ENCODE measurements at places on chromosomes 16 and 17. TPM values are rescaled to one million over a fixed set of nuclear protein-coding genes. Genes with fewer than 3 reads are reported as not detected.

The GDPD1 gene
- total RNA-seq: 1.5 TPM

The KRTAP4-9 gene
- not detected for total RNA-seq

GRCh38 chr17:36703860-36704266 lies 102.5 kb downstream of the MRM1 start:
- no peak for DNase-seq

- no peak for DNase-seq
Observed at GRCh38 chr17:39147221-39148185, 3.9 kb downstream of the PLXDC1 start.

The PERCC1 gene
- total RNA-seq: not detected

DNA sequence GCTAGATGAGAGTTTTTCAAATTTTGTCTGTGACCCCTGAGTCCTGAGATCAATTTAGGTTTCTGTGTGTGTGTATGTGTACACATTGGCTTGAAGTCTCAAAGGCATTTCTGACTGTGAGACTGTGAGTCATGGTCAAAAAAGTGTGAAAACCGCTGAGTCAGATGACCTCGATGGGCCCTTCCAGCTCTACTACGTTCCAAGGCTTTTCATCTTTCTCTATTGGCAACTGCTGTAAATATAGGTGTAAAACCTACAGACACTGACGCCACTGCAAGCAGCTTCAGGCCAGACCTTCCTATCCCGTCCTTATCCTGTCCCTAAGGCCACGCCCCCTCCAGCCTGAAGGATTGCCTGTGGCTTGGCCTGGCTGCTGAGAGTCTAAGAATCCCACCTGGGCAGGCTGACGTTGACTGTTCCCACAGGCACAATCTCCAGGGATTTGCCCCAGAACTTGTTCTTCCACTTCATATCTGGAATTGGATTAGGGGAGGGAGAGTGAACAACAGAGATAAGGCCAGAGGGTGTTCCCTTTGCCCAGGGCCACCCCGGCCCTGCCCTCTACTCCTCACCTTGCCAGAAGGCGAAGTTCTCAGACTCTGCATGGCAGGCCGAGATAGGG lies 11.3 kb downstream of the OSBPL7 start:
- DNase-seq: no peak

DNA sequence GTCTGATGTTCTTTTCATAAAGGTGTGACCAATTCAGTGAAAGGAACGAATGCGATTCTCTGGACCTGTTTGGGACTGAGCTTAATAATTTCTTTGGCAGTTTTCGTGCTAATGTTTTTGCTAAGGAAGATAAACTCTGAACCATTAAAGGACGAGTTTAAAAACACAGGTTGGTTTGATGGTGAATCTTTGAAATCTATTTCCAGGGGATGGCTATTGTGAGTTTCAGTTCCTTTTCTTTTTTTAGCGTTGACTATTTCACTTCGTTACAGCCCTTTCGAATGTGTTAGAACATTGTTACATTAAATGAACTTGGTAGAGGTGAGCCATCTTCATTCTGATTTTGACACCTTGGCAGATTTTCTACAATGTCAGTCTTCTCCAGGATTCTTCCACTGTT lies 1.2 kb downstream of the TNFRSF17 start:
- DNase-seq: no peak

The TMC6 gene
- total RNA-seq: 7.3 TPM

DNA sequence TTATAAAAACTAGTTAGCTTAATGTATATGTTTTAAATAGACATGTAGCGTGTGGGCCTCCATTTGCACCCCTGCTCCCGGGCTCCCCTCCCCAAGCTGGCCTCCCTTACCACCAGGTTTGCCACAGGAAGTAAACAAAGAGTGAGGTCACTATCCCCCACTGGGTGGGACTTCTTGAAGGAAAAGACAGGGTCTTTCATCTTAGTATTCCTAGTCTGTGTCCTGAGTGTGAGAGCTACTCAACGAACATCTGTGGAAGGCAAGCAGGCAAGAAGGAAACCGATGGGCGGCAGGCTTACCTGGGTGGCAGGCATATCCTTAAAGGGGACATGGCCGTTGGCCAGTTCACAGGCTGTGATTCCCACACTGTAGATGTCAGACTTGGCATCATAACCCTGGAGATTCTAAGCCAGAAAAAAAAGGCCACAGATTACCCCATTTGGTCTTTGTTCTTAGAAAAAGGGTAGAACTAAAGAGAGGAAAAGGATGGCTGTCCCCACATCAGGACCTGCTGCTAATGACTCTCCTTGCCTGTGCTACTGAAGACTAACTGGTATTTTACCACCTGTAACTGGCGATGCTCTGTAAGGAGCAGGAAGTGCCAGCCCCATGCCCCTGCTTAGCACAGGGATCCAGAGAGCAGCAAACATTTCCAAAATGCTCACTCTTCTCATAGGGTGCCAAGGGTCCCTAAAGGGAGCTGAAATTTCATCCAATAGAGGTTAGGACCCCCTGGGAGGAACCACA lies 6.6 kb upstream of the LIMD2 start:
- no peak for DNase-seq

GRCh38 chr17:1108478-1108764 lies 71.4 kb downstream of the ABR start:
- peak; percentile 61 for DNase-seq

DNA sequence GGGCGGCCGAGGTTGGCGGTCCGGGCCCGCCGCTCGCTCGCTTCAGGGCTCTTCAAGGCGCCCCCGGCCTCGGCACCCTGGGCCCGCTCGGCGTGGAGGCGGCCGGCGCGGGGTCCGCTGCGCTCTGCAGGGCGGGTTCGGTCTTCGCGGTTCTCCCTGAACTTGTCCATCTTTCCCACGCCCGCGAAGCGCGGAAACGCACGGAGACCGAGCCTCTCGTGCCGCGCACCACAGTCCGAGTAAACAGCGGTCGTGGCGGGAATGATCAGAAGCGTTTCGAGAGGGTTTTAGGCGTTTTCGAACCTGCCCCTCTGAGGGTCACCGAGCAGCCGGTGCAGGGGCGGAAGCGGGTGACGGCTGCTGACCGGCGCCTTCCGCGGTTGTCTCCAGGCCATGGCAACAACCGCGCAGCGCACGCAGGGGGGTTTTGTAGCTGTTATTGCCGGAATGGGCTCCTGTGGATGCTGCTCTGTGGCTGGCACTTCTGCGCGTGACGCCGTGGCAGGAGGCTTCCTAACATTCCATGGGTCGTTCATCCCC lies 414 bp downstream of the NARF start:
- DNase-seq: peak; percentile 44

DNA sequence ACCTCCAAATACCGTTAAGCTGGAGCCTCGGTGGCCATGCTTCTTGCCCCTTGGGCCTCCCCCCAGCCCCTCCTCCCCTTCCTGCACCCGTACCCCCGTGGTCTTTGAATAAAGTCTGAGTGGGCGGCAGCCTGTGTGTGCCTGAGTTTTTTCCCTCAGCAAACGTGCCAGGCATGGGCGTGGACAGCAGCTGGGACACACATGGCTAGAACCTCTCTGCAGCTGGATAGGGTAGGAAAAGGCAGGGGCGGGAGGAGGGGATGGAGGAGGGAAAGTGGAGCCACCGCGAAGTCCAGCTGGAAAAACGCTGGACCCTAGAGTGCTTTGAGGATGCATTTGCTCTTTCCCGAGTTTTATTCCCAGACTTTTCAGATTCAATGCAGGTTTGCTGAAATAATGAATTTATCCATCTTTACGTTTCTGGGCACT lies 928 bp downstream of the HBA1 start:
- DNase-seq: no peak

- DNase-seq: no peak
Observed at GRCh38 chr17:13428611-13429042, 173.1 kb downstream of the HS3ST3A1 start.

The C17orf50 gene
- total RNA-seq: not detected

DNA sequence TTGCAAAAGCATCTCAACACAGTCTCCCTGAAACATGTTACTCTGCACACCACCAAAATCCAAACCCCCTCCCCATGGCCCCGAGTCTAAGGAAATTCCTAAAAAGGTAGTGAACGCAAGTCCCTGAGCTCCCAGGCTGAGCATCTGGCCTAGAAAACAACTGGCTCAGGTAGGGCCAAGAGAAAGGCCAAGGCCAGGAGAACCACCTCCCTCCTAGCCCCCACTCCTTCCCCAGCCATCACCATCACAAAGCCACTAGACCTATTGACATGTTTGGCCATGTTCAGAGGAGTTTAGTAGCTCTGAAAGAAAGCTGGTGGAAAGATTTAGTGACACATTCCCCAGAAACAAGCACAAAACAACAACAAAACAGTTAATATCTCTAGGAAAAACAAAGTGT lies 220.0 kb upstream of the PSMD7 start:
- DNase-seq: no peak

DNA sequence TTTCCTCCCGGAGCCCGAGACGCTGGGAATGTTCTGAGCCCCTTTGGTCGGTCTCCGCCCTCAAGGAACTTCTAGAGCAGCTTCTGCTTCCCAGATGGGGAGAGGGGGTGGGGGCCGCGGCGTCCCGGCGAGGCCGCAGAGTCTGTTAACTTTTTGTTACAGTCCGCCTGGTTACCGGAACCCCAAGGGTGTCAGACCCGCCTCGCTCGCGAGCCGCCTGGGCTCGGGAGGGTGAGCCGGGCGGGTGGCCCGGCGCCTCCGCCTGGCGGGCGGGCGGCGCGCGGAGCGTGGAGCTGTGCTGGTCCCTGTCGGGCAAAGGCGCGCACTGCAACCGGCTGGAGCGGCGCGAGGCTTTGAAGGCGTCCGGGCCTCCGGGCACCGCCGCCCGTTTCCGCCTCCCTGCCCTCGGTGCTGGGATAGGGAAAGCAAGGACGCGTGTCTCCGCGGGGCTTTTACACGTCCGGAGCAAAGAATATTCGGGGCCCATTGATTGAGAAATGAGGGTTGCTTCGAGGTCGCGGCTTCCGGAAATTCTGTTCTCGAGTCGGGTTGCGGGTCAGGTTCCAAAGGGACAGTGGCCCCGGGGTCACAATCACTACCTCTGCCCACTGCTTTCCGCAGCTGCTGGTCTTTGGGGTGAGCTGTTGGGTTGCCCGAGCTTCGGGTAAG lies 1.7 kb downstream of the HS3ST3B1 start:
- DNase-seq: peak; percentile 80

- DNase-seq: no peak
Observed at GRCh38 chr17:59490216-59490615, 75.2 kb upstream of the DHX40 start.

DNA sequence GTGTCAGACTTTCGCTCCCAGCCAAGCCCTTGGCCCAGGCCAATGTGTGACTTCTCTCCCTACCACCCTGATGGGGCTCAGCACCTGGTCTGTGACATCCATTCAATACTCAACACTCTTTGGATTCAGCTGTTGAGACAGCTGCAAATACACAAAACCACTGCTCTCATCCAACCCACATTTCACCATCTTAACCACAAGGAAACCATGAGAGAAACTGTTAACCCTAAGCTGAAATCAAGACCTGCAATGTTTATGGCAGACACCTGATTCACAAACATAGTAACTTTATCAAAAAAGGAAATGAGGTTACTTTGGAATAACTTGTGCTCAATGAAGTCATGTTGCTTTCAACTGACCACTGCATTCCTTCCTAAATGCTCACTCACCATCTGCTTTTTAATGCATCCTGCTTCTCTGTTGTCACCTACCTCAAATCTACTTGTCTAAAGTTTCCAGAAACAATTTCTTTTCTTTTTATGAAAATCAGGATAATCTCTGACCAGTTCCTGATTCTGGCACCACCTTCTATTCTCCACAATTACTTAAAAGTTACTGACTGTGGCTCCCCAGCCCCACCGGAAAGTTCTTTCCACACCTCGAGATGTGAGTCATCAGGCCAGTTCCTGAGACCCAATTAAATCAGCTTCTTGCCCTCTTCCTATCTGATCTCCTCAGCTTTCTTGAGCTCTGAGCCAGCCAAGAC lies 88.2 kb downstream of the NOG start:
- no peak for DNase-seq

The CBX2 gene
- 4.7 TPM for total RNA-seq

- DNase-seq: no peak
Observed at GRCh38 chr17:80649672-80650330, 105.2 kb downstream of the RPTOR start.

DNA sequence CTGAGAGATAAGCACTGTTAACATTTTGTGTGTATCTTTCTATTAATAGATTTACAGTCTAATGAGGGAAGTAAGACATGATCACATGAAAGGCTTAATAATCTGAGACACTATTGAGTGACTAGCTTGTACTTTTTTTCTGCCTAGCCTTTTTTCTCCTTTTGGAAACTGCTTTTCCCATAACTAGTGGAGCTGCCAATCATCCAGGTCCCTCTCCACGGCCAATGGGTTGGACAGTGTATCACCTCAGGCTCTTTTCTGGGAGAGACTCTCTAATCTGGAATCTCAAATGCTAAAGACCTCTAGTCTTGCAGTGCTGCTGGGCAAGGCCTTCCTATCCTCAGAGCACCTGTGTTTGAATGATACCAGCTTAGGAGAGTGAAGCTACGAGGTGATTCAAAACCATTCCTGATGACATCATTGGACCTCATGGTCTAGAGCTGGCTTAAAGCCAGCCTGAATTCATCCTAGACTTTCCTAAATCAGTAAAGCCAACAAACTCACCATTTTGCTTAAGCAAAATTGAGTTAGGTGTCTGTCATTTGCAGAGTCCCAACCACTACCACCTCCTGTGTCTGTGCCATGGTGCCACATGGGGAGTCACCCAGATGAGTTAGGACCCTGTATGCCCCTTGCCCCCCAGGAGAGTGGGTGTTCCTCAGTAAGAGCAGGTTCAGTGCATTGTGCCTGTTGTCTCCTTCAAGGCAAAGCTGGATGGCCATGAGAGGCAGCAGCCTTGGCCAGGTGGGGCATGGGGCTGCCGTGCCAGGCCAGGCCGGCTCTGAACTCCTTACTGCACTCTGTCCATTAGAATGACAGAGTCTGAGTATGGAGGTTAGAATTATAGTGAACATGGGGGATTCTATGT lies 62.9 kb downstream of the SPECC1 start:
- no peak for DNase-seq

DNA sequence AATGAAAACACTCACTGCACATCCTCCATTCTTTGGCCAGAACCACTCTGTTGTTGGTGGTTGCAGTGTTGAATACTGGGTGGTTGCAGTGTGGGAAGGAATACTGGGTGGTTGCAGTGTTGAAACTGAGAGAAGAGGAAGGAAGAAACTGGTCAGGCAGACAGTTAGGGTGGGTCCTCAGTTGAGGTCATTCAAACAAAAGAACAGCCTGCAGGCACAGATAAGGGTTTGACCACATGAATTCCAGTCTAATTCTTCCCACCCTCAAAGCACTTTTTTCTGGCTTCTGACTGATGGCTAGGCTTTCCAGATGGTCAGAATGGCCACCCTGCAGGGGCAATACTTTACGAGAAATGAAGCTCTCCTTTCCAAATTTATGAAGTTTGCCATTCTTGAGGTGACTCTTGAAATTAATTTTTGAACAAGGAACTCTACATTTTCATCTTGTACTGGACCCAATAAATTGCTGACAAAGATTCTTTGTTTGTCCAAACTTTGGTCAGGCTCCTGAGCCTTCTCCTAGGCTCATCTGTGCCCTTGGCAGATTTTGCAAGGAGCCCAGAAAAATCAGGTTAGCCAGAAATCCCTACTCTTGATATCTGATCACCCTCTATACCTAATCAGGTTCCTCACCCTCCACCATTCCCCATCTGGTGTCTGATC lies 596.6 kb upstream of the CDH5 start:
- no peak for DNase-seq
